Activated B cell treated with CpG ODN at 0.5 μM for 24 hours (primary cell): ENCODE measurements at places on chromosomes 1 and 21. TPM values are rescaled to one million over a fixed set of nuclear protein-coding genes. Genes with fewer than 3 reads are reported as not detected.

DNA sequence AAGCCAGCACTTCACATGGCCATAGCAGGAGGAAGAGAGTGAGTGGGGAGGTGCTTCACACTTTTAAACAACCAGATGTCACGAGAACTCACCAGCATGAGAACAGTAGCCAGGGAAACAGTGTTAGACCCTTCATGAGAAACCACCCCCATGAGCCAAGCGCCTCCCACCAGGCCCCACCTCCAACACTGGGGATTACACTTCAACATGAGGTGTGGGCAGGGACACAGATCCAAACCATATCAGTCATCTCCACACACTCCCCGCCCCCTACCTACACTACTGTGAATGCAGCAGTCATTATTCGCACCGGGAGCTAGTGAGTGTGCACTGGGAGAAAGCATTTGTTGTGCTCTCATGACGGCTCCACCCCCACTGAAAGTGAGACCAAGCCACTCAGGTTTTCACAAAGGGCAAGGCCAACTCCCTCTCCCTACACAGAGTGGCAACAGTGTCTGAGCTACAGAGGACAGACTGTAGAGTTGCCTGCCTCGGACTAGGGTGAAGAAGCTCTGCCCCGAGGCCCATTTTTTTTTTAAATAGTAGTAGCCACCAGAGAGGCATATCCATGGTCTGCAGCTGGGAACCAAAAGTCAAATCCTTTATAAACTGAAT is 125.6 kb downstream of the BARHL2 start:
- H3K4me3 ChIP-seq = no peak overlapping the region
- no peak overlapping the region for H3K27ac ChIP-seq
- H3K36me3 ChIP-seq = no peaks in the 10 kb centered on the region
- peaks cover 10% of the 10 kb centered on the region for H3K27me3 ChIP-seq
- no peak for DNase-seq
- no peaks in the 10 kb centered on the region for H3K4me1 ChIP-seq

DNA sequence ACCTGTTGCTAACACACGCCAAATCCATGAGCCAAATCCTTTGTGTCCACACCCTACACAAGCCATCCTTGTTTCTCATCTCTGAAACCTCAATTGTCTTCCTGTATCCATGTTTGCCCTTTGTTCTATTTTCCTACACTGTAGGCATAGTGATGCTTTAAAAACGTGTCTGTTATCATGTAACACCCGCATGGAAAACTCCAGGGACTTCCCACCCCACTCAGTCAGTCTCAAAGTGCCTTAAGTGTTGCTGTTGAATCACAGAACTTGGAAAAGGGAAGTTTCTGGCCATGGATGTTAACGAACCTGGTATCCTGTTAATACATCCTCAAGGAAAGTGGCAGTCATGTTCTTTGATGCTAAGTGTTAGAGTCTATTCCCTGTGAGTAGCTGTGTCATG is 9.7 kb downstream of the OR2T11 start:
- H3K36me3 ChIP-seq = no peaks in the 10 kb centered on the region
- no peaks in the 10 kb centered on the region for H3K27me3 ChIP-seq
- H3K4me1 ChIP-seq = peaks cover 18% of the 10 kb centered on the region

GRCh38 chr1:61181067-61182038 is 99.0 kb downstream of the NFIA start:
- peaks cover 1% of the 10 kb centered on the region for H3K27me3 ChIP-seq
- H3K27ac ChIP-seq = no peak overlapping the region
- no peak for DNase-seq
- H3K4me1 ChIP-seq = no peaks in the 10 kb centered on the region

DNA sequence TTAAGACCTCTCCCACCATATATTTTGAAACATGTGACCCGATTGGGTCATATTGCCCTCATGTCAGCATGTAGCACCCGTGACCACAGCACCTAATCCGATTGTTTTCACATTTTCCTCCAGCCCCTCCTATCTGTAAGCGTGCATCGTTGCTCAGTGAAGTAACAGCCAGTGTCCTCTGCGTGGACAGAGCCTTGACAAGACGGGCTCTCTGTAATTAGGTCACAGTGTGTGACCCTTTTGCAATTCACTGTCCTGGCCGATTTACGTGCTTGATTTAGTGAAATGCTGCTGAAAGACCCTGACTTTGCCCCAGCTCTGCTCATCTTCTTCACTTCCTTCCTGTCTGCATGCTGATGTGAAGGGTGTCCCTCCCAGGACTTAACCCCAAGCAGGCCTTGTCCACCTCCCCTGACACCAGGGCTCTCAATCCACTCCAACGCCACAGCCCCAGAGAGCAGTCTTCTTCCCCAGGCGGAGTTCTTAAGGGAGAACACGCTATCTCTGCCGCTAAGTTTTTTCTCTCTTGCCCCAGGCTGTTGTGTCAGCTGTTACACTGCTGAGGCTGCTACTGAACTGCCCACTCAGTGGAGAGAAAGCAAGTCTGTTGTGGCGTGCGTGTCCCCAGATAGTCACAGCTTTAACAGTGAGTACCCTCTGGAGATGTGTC is 19.4 kb downstream of the URB2 start:
- no peak overlapping the region for H3K4me3 ChIP-seq
- peaks cover 16% of the 10 kb centered on the region for H3K4me1 ChIP-seq
- H3K36me3 ChIP-seq = peaks cover 77% of the 10 kb centered on the region
- H3K27me3 ChIP-seq = no peaks in the 10 kb centered on the region
- H3K27ac ChIP-seq = no peak overlapping the region

Gene EPS8L3
- total RNA-seq = not detected in 2 replicates

Gene CA14
- total RNA-seq = not detected in 2 replicates
